ENCODE measurements at places on chromosomes 13 and 19.

- DNase-seq: no peak
These were observed 63.1 kb downstream of the SLITRK1 start for GRCh38 chr13:83819156-83819555.

DNA sequence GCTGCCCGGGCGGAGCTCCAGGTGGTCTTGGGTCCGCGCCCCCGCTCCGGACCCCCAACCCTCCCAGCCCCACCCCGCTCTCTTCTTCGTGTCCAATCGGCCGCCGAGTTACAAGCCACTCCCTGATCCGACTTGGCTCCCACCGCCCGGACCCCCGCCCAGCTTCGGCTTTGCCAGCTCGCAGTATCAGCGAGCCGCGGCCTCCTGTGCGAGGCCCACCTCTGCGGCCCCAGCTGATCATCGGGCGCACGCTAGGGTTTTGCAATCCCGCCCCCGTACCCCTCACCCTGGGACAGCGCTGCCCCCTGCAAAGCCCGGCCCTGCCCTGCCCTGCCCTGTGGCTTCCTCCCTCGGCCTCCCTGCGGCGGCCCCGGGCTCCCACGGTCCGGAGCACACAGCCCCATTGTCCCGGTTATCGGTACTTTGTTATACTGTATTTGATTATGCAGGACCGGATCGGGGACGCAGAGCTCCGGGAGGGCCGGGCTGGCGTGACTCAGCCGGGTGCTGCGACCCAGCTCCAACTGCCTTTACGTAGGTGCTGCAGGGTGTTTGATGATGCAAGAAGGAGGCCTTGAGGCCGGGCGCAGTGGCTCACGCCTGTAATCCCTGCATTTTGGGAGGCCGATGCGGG, 598 bp upstream of the LPAR2 start:
- peak; percentile 35 for DNase-seq

- DNase-seq: peak; percentile 80
These were observed at the start of gene RINL for GRCh38 chr19:38877781-38878574. RINL (minus strand) TSS chr19:38878275; CDS start chr19:38876742, 1,533 bp downstream.

DNA sequence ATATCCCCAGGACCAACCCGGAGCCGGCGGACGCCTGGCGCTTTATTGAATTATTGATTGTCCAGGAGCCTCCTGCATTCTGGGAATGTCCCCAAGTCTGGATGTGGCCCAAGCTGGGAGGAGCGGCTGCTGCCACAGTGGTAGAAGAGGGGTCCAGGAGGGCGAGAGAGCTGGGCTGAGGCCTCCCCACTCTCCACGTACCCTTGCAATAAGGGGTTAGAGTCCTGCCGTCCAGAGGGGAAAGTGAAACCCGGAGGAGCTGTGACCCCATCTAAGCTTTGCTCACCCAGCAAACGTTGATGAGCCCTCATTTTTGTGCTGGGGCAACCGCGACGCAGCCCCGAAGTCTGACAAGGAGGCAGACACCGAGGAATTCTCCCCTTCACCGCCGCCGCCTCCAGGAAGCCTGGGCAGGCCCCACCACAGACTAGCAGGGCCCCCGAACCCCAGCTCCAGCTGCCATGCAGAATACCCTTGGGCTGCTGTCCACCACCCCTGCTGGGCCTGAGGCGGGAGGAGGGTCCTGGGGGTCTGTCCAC, 1.4 kb upstream of the C2CD4C start:
- no peak for DNase-seq

GRCh38 chr13:68050761-68051160, 820.6 kb upstream of the PCDH9 start:
- no peak for DNase-seq

GRCh38 chr19:29499921-29500590, 25.7 kb upstream of the VSTM2B start:
- DNase-seq: no peak
